Skin of body (tissue), 3 donors: ENCODE measurements at places on chromosomes 1 and 21.

GRCh38 chr1:239562095-239562494 lies 175.7 kb downstream of the CHRM3 start:
- DNase-seq, result no peak

DNA sequence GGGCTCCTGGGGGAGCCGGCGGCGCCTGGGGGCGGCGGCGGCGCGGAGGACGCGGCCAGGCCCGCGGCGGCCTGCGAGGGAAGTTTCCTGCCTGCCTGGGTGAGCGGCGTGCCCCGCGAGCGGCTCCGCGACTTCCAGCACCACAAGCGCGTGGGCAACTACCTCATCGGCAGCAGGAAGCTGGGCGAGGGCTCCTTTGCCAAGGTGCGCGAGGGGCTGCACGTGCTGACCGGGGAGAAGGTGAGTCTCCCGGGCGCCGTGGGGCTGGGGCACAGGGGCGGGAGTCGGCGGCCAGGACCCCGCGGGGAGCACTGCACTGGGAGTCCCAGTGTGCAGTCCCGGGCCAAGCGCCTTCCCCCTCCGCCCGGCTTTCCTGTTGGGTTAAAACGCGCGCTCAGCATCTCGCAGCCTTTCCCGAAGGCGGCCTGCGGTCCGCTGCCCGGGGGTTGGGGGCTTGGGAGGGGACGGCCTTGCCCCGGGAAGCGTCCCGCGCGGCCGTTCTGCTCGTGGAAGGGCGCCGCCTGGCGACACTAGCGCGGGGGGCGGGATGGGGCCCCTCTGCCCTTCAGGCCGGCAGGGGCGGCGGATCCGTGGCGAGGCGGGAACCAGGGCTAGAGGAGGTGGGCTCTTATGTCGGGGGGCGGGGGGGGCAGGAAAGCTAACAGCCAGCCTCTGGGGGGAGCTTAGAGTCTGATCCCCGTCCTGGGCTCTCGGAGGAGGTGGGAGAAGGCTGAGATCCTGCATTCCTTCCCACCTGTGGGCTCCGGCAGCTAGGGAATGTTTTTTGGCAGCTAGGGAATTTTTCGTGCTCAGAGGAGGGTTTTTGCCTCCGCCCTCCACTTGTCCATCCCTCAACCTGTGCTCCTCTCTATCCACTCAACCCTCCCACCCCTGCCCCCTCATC lies 1.1 kb downstream of the HUNK start:
- DNase-seq, result no peak

DNA sequence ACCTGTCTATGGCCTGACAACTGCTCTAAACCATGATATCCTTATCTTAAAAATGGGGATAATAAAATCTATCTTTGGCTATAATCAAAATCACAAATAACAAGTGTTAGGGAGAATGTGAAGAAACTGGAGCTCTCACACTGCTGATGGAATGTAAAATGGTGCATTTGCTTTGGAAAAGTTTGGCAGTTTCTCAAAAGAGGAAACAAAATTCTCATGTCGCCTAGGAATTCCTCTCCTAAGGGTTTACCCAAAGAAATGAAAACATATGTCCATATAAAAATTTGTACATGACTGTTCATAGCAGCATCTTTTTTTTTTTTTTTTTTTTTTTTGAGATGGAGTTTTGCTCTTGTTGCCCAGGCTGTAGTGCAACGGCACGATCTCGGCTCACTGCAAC lies 64.3 kb downstream of the ZNF281 start:
- DNase-seq, result no peak

DNA sequence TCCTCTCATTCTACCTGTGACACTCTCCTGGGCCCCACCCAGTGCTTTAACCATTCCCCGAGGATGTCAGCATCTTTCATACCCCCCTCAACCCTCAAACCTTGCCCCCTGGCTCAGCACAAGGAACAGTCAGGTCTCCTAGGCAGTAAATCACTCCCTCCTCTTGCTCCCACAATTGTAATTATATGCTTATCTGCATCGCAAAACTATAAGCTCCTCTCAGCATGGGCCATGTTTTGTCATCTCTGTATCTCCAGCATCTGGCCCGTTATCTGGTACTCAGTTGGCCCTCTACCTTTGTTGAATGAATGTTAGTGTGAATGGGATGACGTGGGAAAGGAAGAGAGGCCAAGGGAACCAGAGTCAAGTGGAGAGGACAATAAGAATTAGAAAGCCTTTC lies 2.8 kb upstream of the ELOVL1 start:
- DNase-seq, result no peak

DNA sequence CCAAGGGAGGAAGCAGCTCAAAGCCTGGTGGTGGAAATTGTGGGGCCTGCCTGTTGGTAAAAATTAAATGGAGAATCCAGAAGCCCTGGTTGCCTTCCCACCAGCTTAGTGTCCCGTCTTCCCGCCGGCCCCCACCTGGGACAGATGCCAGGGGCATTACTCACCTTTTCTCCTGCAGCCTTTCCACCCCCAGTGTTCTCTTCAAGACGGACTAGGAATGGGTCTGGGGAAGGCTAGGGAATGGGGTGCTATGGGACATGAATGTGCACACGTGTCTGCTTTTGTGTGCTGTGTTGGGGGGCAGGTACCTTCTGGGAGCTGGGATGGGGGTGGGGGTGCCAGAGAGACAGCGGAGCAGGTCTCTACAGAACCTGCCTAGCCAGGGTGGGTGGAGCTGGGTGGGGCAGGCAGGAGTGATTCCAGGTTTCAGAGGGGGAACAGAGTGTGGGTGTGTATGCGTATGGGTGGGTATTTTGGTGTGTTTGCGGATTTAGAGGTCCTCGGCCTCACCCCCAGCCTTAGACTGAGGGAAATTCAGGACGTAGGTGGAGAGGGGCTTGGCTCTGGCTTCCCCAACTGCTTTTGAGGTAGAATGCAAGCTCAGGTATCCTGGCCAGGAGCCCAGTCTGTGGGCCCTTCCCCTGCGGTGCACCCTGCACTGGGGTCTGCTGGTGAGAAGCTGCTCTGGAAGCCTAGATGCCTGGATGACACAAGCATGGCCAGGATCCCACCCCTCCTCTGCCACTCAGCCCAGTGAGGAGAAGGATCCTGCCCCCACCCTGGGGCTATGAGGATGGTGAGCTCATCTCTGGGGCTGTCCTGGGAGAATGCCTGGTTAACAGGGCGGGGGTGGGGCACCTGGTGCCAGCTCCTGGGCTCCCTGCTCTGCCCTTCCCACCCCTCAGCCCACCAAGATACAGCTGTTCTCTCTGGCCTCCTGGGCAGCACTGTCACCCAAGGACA lies 7.8 kb downstream of the VANGL2 start:
- no peak for DNase-seq
